ENCODE measurements at places on chromosomes 13 and 19.
A peak's percentile ranks its signal among the peaks of the same experiment; 100 is the strongest.

DNA sequence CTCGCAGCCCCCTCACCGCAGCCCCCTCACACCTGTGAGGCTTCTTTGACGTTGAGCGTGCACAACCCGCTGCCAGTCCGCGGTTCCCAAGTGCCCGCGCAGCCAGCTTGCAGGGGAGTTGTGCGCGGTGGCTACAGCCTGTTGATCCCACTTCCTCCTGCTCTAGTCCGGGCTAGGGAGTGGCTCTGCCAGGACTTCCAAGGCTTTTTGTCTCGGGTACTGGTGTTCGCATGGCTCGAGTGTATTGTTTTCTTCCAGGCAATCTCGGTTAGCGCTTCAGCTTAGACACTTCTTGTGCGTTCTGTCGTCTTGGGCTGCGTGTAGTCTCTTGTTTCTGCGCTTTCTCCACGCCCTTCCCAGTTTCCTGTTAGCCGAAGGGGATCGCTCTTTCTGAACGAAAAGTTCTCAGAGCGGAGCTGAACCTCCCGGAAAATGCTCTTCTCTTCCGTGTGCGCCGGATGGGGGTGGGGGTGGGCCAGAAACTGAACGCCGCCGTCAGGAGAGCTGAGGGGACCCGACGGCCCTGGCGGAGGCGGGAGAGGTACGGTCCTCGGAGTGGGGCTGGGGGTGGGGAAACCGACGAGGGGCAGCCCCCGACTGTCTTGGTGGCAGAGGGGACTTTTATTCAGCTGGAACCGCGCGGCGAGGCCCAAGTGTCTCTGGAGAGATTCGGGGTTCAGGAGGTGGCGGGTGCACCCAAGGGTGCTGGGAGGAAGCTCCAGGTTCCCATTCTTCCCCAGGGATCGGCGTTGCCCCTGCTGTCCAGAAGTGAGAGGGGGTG lies 697 bp upstream of the DGKH start:
- DNase-seq, result peak; percentile 10

GRCh38 chr13:44816701-44817100 lies 172.6 kb downstream of the NUFIP1 start:
- no peak for DNase-seq

DNA sequence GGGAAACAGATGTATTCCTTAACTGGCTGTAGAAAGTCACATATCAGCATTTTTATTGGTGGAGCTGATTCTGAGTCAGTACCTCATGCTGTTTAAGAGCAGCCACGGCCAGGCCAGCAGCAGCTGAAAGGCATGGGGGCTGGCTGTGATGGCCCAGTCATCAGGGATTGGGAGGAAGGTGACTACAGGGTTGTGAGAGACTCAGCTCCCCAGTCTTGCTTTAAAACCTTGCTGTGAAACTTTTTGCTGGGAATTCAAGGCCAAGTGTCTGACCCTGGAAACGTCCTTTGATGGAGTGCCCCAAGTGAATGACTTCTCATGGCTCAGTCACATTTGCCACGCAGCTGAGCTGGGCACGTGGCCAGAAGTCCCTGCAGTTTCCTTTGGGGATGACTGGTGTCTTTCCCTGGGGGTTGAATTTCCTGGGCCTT lies 39.1 kb upstream of the RNF113B start:
- DNase-seq, result peak; percentile 42

GRCh38 chr19:32336259-32337083 lies 8.9 kb upstream of the ZNF507 start:
- no peak for DNase-seq

DNA sequence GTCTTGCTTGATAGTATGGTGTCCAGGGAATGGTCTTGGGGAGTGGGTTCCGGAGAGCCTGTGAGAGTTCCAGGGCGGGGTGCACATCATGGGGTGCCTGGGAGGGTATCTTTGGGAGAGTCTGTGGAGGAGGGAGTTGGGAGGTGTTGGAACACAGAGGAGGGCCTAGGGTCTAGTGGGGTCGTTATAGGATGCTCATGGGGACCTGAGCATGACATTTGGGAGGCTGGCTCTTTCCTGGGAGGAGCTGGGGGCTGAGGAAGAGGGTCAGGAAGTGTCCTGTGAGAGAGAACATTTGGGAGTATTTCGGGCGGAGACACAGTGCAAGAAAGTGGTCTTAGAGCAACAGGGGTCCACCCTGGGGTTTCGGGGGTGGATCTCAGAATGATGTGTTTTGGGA lies 2.7 kb downstream of the ACTL9 start:
- DNase-seq, result no peak
